ENCODE measurements at places on chromosomes 2 and 18.

GRCh38 chr18:45325778-45326177 is 289.5 kb upstream of the SLC14A2 start:
- no peak for DNase-seq

DNA sequence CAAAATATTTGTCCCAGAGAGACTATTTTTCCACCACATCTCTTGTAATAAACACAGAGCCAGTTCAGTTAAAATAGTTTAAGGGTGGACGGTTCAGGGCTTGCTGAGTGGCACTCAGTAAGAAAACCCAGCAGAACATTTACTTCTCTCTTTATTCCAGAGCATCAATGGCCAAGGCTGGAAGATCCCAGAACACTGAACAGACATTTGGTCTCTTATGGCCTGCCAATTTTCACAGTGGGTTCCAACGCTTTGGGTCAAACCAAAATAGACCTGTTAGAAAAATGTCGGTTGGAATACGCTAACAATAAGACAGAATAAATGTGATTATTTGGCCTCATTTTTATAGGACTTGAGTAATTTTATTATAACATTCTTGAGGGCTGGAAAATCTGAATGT is 580.3 kb upstream of the TMEFF2 start:
- DNase-seq, result no peak

DNA sequence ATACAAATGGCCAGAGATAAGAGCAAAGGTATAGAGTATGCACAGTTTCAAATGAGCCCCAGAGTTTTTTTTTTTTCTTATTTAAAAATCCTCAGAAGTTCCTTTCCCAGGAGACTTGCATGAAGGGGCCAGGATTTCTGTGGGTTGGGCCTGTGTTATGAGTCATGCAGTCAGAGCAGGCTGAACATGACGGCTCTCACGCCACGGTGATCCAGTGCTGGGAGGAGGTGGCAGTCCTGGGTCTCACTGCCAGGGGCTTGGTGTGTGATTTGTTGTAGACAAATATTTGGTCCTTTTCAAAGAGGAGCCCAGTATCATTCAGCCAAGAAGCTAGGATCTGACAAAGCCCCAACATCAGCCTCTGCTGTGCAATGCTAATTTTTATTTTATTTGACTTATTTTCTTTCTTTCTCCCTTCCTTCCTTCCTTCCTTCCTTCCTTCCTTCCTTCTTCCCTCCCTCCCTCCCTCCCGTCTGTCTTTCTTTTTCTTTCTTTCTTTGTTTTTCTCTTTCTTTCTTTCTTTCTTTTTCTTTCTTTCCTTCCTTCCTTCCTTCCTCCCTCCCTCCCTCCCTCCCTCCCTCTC is 10.4 kb upstream of the KCNE4 start:
- no peak for DNase-seq

GRCh38 chr2:161416708-161417437 is 776 bp downstream of the TBR1 start:
- no peak for DNase-seq

DNA sequence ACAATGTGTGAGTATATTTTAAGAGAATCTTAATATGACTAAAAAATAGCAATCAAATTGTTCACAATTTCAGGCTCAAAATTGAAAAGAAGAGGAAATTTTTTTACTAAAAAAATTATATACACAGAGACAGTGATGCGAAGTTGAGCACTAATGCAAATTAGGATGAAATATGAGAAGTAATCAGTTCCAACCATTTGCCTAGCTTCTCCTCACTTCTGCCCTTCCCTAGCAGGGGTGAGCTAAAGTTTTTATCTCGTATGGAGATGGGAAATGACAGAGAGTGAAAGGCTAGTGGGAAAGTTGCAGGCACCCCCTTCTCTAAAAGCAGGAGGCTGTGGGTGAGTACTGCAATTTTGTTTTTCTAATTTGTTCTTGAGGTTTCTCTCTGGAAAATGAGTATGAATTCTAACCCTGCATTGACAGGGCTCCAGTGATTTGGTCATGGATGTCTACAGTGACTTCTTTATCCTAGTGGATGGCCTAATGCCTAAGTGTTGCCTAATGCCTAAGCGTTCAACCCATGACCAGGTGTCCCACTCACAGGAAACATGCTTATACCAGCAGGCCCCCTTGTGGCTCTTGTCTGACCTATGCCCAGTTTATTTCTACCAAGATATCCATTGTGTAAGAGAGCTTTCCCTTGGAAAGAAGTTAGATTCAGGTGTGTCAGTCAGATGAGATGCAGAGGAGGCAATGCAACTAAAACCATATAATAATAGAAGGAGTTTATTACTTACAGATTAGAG is 78.0 kb upstream of the HNMT start:
- DNase-seq, result no peak

- no peak for DNase-seq
These were observed 39.9 kb downstream of the PLEKHB2 start for GRCh38 chr2:131145040-131145439.

- DNase-seq, result no peak
These were observed 289.2 kb upstream of the CCDC68 start for GRCh38 chr18:55248495-55248894.

DNA sequence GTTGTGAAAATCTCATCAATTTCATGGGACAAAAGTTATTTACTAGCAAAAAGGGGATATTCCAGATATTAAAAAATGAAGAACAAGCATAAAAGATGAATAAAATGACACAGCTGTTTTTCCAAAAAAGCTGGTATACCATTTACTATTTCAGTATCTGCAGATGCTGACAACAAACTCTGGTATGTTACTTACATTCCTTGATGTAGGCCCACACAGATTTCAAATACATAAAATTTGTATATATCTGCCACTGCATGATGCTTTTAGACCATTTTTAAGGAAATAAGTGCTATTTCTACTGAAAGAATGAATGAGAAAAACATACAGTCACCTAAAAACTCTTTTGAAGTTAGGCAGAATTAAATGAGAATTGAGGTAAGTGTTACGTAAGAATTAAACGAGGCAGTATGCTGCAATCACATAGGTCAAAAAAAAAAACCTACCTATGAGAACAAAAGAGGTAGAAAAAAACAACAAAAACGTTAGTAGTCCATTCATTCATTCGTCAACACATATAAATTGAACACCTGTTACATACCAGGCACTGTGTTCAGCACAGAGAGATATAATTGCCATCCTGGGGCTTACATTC is 32.5 kb downstream of the ARL5A start:
- no peak for DNase-seq

GRCh38 chr2:135561925-135562324 is 30.6 kb downstream of the R3HDM1 start:
- DNase-seq, result no peak

All from stimulated activated CD4-positive, alpha-beta T cell treated with anti-CD3 and anti-CD28 coated beads, TNF-alpha, amount 100 ng/mL, for 48 hours (primary cell).